ENCODE measurements at places on chromosomes 7 and 10.
A peak's percentile ranks its signal among the peaks of the same experiment; 100 is the strongest.

DNA sequence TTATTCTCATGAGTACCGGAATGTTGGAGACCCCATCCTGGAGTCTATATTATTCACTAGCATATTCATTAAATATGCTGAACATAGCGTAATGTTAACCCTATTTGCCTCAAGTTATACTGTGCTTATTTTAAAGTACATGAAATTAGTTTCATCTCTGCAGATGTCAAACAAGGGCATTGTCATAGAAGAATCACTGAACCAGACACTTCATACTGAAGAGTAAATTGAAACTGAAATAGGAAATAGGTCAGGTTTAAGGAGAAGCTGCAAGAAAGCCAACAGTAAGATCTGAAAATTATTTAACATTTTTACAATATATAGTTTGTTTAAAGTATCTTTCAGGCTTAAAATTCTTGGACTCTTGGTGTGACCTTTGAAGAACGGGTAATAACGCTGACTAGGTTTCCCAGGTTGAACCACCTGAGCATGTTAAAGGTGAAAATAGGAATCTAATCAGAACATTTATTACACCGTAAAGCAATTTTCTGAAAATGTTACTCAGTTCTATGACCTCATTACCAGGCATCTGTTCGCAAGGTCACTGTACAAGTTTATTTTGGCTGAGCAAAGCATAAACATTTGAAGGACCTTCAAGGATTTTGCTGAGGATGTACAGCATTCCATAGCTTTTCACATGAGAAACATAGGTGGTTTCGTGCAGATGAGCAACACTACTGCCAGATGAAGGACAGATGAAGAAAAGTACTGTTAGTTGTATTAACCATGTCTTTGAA, 82.7 kb downstream of the REEP3 start:
- no peak for DNase-seq

DNA sequence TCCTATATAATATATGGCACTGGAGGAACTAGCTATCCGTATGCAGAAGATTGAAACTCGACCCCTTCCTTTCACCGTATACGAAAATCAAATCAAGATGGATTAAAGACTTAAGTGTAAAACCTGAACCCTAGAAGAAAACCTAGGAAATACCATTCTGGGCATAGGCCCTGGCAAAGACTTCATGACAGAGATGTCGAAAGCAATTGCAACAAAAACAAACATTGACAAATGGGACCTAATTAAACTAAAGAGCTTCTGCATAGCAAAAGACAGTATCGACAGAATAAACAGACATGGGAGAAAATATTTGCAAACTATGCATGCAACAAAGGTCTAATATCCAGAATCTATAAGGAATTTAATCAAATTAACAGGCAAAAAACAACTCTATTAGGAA, 61.4 kb upstream of the HDAC9 start:
- no peak for DNase-seq

DNA sequence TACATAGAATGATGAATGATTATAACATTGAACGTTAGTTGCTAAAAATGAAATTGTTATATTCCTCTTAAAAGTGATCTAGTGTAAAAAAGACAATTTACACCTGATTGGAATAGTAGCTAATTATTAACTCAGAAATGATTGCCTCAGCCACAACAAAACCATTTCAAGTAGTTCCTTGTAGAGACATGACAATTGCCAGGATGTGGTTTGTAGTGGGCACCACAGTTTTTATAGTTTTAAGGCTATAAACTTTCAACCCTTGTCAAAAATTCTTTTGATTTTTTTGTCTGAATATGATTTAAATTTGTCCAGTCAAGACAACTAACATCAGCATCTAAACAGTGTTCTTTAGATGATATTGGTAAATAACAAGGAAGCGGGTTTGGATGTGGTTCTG, 145.2 kb downstream of the SUGCT start:
- no peak for DNase-seq

GRCh38 chr10:93413252-93413689, 68.9 kb downstream of the MYOF start:
- peak; percentile 4 for DNase-seq

DNA sequence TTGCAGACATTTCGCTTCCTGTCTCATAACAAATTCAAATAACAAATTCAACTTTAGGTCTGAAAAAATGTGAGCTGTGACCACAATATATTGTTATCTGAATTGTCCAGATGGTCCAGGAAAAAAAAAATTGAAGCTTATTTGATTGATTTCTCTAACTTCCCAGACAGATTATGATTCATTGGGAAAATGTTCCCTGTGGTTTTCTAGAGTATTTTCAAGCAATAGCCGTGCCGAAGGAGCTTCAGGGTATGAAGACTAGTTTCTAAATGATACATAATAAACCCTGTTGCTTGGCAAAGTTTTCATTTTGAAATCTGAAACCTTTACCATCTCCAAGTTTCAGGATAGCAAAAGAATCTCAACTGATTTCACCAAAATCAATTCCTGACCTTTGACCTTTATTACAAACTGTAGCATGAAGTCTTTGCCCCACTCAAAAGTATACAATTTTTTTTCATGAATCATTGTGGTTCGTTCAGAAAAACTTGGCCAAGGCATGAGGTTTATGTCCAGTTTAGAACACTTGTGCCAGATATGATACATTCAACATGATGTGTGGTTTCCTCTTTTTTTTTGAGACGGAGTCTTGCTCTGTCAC, 109.9 kb downstream of the JCAD start:
- no peak for DNase-seq

DNA sequence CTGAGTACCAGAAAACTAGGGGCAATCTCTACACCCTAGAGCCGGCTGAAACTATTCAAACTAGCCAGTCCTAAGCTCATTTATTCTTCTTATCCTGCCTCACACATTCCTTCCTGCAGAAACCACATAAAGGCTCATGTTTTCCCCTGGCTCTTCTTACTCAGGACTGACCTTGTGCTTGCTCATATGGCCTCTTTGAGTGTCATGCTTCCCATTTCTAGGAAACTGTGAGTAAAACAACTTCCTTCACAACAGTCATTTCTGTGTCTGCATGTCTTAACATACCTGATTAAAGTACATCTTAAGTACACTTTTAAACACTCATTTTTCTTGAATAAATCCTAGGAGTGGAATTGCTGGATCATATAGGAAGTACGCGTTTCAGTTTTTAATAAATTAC, 52.3 kb upstream of the KIAA1217 start:
- no peak for DNase-seq

DNA sequence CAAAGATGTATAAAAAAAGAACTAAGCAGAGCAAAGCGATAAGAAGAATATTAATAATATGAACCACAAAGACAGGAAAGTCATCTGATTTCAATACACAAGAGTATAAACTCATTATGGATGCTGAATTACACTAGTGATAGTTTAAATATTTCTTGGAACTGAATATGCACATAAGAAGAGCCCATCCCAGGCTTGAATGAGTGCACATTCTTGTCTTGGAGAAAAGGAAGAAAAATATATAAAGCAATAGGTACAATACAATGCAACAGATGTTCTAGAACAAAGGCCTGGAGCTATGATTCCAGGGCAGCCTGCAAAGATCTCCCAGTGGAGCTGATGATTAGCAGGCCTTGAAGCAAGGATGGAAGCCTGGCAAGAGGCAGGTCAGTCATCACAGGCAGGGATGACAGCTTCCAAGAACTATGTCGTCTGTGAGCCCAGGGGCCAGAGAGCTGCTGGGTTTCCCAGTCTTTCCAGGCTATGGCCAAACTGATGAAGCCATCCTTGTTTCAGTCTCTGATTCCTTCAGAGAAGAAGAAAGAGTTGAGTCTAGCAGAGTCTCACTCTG, 277.6 kb downstream of the KCNMA1 start:
- no peak for DNase-seq

DNA sequence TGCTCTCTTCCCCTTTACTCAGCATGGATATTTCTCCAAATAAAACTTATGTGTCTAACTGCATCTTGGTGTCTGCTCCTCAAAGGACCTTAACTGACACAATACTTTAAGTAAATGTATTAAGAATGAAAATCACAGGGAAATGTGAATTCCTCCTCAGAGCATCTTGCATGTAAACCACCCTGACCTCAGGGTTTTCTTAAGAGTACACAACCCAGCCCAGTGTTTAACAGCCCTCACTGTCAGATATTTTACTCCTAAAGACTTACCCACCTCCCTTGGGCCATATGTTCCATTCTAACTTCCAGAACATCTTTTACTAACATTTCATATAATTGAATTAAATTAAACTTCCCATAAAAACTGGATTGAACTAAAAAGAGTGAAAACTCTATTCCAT, 315.3 kb downstream of the HPSE2 start:
- no peak for DNase-seq

DNA sequence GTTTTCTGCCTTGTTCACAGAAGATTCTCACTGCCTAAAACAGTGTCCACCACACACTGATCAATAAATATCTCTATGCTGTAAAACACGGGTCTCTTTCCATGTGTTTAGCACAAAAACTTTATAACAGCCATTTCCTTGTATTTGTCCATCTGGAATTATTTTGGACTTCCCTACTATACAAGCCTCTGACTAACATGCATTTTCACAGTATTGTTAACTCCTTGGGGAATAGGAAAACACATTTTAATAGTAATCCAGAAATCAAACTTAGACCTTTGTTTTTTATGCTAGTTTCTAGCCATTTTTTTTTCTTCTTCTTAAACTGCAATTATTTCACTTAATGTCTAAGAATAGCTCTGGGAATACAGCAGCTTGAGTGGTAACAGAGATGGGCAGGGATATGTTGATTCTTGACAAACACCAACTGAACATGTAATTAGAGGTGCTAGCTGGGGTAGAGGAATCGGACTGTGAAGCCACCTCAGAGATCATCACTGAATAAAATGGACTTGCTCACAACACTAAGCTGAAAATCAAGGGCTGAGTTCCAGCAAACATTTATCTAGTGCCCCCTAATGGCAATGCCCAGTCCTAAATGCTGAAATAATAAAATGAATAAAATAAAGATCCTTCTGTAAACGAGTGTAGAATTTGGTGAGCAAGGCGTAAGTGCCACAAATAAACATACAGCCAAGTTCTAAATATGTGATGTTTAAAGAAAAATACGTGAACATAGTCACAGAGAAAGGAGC, 593.1 kb downstream of the SORCS1 start:
- DNase-seq: no peak

DNA sequence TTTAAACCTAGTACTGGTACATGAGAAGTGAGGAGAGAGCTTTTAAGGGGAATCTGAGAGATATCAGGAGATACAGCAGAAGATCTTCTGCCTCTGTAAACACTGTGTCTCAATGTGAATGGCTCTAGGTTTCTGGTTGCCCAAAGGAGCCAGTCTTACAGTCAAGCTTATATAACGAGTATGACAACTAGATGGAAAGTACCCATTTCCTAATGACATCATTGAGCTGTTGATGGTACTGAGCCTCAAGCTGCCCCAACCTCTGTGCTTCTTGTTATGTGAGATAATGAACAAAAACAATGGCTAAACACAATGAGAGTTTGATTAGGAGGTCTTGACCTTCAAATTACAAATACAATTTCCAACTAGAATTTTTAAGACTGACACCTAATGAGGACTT, 451.5 kb downstream of the SORCS1 start:
- no peak for DNase-seq

DNA sequence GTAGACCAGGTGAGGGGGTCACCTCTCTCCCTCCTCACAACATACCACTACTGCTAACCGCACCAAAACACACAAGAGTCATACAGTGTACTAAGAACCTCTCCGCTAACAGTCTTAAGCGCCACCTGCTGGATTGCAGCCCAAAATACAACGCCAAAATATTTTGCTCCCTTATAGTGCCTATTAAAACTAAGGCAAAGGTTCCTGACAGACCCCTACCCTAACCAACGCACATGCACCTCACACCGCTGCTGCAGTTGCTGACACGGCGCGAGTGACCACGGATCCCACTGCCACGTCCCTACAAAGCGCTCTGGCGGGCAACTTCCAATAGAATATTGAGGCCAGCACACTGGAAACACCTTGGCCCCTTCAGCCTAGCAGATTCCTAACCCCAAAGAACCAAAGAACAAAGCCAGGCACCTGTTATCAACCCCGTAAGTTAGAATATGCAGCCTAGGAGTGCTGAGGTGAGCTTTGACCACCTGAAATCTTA, 563.6 kb upstream of the SEMA3D start:
- DNase-seq: no peak

- DNase-seq: no peak
These were observed 24.1 kb upstream of the ABCA13 start for GRCh38 chr7:48147078-48147591.

- DNase-seq: no peak
These were observed 781.8 kb upstream of the LRRTM3 start for GRCh38 chr10:66144016-66144415.

DNA sequence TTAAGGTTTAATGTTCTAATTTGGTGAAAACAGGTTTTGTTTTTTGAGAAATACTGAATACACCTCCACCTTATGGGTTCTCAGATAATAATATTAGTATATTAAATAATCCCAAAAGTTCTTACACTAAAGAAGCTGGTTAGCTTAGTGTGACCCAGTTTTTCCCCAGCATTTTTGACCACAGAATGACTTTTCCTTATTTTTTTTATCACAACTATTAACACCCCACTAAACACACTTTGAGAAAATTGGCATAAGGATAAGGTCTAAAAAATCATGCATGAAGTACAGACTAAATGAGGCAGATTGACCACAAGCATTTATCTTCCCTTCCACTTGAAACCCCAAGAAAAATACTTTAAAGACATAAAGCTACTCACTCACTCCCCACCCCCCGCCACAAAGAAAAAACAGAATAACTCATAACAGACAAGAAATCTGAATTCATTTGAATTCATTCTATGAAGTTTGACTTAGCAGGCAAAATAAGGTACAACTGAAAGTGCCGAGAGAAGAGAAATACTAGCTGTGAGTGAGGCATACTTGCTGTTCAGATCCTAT, 49.7 kb upstream of the WNT16 start:
- DNase-seq: no peak

- peak; percentile 20 for DNase-seq
These were observed 882 bp downstream of the DLX6 start for GRCh38 chr7:97006055-97006815.

DNA sequence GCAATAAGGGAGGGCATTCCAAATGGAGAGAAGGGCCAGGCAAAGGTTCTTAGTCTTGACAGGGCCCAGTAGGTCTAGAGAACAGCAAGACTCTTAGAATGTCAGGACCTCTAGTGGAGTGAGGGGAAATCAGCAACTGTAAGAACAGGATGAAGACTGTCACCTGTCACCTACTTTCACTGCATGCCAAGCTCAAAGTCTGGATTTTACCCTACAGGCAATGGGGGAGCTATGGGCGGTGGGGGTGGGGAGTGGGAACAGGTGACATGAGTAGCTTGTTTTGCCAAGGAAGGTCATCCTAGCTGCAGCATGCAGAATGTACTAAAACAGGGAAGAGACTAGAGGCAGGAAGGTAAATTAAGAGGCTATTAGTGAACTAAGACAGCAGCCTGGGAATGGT, 18.3 kb downstream of the GOT1 start:
- DNase-seq: no peak

DNA sequence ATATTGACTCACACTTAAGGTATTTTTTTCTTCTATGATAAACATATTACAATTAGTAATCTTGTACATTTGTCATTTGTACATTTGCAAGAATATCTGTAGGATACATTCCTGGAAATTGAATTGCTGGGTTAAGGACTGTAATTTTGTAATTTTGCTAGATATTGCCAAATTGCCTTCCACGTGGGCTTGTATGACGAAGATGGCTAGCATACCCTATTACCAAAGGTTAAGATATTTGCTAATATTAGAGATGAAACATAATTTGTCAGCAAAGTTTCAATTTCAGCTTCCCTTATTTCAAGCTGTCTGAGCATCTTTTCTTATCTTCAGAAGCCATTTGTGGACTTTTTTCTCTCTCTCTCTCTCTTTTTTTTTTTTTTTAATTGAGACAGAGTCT, 1.0 kb upstream of the LYZL2 start:
- DNase-seq: no peak

- DNase-seq: no peak
These were observed 525.2 kb downstream of the LRMDA start for GRCh38 chr10:75956624-75957023.
